ENCODE measurements at places on chromosomes 12 and 14.

DNA sequence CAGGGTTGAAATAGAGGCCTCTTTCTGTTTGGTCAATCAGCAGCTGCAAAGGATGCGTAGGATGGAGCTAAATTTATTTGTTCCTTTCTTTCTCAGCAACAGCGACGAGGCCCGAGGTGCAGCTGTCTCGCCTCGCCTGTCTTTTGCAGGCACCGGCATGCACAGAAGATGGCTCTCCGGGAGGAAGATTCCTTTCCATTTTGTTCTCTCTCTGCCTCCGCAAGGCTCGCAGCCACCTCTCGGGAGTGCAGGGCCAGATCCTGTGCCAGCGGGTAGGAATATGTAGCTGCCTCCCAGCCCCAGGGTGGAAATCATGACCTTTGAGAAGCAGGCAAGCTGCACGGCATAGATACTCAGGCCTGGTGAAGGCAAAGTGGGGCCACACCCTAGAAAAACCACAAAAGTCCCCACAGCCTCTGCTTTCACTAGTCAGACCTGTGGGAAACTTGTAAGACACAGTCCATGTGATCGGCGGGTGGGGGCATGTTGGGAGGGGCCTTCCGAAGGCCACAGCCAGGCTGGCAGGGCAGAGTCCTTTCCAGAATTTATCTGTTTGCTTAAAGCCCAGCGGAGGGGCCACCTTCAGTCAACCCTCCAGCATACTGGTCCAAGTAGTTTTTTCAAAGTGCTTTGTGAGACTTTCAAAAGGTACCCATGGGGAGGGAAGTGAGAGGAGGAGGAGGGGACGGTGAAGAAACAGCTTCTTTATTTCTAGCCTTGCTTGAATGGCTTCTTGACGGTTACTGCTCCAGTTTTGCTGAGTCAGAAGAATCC is at the start of gene MAP1LC3B2:
MAP1LC3B2 (plus strand) TSS at position 220 of the 774 bp plus-strand sequence. CDS start 16,562 bp downstream, outside the sequence.
- DNase-seq, result no peak

DNA sequence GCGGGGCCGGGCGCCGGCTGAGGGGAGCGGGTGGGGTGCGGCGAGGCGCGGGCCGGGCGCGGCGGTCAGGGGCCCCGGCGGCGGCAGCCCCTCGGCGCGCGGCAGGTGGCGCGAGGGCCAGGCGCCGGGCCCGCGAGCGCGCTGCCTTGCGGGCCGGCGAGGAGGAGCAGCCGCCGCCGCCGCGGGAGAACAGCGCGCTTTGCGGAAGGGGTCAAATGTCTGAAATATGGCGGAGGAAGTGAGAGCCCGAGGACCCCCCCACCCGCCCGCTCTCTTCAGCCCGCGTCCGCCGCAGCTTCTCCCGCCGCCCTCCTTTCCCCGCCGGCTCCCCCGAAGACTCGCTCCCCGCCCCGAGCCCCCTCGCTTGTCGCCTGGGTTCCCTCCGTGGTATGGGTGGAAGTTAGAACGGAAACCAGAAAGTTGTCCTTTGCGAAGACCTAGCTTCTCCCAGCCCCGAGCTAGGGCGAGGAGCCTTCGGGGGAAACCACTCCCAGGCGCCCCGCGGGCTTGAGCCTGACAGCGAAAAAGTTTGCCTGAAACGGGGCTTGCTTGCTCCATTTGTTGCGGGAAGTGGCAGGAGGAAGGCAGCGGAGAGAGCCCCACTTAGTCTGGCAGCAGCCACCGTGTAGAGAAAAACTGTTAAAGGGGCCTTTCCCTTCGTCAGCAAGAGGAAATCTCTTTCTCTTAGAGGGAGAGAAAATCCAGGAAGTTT is 551 bp downstream of the RAP1B start:
- no peak for DNase-seq

GRCh38 chr12:53074999-53075370 is 4.2 kb downstream of the SPRYD3 start:
- DNase-seq, result no peak

GRCh38 chr14:63457498-63457897 is 85.7 kb downstream of the PPP2R5E start:
- DNase-seq, result no peak

GRCh38 chr14:32345311-32345791 is 16.3 kb downstream of the AKAP6 start:
- no peak for DNase-seq

- DNase-seq, result no peak
These were observed 66.1 kb downstream of the ST8SIA1 start for GRCh38 chr12:22268406-22268805.

DNA sequence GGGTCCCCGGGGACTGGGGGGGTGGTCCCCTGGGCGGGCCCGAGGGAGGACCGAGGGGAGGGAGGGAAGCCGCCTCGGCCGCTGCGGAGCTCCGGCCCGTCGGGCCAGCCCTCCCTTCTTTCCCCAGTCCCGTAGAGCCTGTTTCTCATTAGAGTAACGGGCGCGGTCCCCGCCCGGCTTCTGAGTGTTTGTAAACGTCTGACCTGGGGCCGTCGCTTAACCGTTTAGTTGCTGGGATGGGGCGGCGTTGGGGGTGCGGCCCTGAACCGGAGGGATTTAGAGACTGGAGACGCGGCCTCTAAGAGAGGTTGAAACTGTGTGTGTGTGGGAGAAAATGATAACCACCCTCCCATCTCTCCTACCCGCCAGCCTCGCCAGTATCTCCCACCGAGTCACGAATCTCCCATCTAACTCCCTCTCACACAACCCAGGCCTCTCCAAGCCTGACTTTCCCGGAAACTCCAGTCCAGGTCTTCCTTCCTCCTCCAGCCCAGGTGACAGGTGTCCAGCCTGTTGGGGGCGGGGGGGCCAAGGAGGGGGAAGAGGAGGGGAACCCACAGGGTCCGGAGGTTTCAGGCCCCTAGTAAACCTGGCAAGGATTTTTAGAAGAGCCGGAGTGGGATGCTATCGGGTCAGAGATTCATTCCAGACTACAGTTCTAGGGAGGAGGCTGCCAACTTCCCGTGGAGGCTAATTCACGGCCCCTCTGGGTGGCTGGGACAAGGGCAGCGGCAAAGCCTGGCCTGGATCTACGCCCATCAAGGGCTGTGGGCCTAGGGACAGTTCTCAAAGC is 1.1 kb upstream of the NFATC4 start:
- DNase-seq, result peak; percentile 83

GRCh38 chr12:75599061-75599460 is 87.7 kb upstream of the KRR1 start:
- DNase-seq, result no peak

DNA sequence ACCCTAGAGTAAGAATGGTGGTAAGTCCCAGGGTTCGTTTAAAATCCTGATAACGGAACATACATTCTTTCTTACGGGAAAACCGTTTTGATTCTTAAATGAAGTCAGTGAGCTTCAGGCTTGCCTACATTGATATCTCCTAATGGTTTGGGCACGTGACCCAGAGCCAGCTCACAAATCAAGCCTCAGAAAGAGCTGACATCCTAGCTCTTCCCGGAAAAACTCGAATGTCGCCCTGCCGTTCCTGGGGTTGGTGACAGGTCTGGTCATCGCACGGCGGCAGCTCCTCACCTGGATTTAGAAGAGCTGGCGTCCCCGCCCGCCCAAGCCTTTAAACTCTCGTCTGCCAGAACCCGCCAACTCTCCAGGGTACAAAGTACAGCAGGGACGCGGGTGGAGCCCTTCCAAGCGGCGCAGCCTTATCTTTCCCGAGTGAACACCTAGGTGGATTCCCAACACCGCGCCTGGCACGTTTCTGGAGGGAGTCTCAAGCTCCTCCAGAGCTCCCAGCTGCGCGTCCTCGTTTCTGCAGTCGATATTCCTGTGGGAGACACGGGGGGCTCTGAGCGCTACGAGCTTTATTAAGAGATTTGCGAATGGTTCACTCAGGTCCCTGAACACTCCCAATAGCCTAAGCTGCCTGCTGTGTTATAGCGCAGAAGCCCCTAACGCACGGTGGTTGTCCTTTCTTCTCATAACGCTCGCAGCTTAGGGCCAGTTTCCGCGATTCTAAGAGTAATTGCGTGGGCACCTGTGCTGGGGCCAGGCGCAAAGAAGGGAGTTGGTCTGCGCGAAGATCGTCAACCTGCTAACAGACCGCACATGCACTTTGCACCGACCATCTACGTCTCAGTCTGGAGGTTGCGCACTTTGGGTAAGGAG is at the start of gene SSTR1:
SSTR1 (plus strand) TSS at position 169 of the 882 bp plus-strand sequence. CDS start 1,486 bp downstream, outside the sequence.
- no peak for DNase-seq

DNA sequence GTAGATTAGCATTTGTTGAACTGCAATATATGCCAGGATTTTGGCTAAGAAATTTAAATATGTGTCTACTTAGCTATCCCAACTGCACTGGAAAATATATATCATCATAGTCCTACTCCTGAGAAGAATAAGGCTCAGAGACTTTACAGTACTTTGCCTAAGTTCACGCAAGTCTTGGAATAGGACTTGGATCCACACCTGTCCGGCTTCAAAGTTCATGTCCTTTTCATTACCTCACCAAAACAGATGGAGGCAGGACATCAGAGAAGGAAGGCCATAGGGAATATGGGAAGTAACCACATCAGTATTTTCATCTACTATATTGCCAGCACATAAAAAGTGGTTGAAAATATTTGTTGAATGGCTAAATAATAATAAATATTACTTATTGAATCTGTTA is 358.5 kb downstream of the PRKD1 start:
- DNase-seq, result no peak

DNA sequence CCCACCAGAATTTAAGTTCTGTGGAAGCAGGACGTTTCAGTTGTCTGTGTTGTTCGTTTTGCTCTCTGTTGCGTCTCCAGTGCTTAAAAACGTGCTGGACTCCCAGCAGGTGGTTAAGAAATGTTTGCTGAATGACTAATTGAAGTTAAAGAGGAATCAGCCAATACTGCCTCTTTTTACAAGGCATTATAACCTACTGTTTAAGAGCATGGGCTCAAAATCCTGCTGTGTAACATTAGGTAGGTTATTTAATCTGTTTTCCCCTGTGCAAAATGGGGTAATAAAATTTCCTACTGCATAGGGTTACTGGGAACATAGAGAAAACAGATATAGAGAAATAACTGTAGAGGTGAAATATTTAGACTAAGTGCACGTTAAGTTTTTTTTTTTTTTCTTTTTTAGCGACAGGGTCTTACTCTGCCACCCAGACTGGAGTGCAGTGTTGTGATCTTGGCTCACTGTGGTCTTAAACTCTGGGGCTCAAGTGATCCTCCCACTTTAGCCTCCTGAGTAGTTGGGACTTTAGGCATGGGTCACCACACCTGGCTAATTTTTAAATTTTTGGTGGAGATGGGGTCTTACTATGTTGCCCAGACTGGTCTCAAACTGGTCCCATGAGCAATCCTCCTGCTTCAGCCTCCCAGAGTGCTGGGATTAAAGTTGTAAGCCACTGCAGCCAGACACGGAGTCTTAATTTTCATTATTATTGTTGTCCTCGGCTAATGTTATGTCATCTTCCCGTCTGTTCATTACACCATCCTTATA is 139.4 kb upstream of the PRICKLE1 start:
- no peak for DNase-seq

DNA sequence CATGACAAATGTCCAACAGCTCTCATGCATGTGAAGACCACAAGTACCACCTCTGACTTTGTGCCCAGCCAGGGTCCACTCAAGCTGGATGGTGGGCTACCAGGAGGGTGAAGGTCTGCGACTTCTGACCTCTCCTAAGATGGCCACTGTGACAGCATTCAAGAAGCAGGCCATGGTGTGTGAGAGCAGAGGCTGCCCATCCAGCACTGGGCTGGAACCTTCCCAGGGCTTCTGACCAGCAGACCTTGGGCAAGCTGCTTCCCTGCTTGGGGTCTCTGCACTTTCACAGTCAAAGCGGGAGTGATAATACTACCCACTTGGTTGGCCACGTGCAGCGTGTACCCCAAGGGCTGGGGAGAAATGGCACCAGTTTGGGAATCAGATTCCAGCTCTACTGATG is 10.4 kb downstream of the MMAB start:
- no peak for DNase-seq

DNA sequence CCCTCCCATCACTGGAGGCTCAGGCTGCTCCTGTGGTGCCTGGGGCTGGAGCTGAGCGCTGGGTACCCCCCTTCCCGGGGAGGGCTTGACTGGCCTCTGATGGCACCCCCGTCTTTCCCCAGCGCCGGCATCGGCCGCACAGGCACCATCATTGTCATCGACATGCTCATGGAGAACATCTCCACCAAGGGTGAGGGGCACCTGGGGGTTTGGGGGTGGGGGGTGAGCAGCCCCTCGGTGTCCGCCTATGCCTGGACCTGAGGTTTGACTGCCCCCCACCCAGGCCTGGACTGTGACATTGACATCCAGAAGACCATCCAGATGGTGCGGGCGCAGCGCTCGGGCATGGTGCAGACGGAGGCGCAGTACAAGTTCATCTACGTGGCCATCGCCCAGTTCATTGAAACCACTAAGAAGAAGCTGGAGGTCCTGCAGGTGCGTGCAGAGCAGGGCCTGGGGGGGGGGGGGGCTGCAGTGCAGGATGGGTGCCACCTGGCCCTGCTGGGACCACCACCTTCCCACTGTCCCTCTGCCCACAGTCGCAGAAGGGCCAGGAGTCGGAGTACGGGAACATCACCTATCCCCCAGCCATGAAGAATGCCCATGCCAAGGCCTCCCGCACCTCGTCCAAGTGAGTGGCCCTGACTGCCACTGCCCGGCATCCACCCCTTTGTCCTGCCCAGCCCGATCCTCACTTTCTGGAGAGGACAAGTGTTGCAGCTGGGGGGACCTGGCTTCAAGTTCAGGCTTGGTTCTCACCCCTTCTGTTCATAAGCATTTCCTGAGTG is 8.8 kb downstream of the PTPN6 start:
- DNase-seq, result no peak

DNA sequence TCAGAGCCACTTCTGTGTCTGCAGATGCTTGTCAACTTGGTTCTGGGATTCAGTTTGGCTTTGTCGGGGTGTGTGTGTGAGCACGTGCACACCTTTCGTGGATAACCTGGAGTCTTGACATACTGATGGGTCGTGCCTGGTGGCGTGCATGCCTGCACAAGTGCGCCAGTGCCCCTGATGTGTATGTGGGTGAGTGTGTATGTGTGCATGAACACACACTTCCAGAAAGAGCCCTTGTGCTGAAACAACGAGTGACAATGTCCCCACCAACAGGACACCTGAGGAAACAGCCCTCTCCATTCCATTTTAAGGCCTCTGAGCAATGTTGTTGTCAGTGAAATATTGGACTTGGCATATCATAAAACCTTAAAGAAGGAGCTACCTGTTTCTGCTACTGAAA is 53.9 kb downstream of the SMUG1 start:
- no peak for DNase-seq

- no peak for DNase-seq
These were observed 49.5 kb upstream of the EEA1 start for GRCh38 chr12:92978607-92979006.

DNA sequence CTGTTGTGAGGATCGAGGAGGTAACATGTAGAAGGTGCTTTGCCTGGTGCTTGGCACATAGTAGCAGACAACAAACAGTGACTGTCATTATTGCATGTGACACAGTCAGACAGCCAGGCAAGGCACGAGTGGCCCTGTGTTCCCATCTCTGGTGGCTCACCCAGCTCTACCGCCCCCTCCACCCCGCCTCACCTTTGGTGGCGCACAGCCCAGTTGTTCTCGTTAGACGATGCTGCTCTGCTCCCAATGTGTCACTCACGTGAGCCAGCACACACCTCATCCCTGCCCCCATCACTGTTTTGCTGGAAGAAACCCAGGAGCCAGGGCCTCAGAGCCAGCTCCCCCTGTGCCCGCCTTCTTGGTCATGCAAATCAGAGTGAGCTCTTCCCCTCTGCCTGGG is 113.3 kb downstream of the CALM1 start:
- no peak for DNase-seq
